NCI-H2171 (cell line): ENCODE measurements at places on chromosomes 5 and 9.

GRCh38 chr5:151555760-151556576 is 35.2 kb downstream of the FAT2 start:
- DNase-seq: no peak

GRCh38 chr9:117156144-117156688 is 258.6 kb downstream of the ASTN2 start:
- peak; percentile 18 for DNase-seq

GRCh38 chr9:8268216-8268878 is 468.8 kb upstream of the DMAC1 start:
- no peak for DNase-seq

GRCh38 chr5:72488756-72489155 is 18.5 kb downstream of the ZNF366 start:
- DNase-seq: no peak

GRCh38 chr5:88677376-88677895 is 205.5 kb downstream of the MEF2C start:
- no peak for DNase-seq

GRCh38 chr5:122494109-122494508 is 182.1 kb downstream of the SNCAIP start:
- DNase-seq: no peak

GRCh38 chr5:142303565-142303964 is 21.3 kb downstream of the SPRY4 start:
- DNase-seq: no peak

GRCh38 chr5:34582371-34582770 is 73.8 kb upstream of the RAI14 start:
- no peak for DNase-seq

DNA sequence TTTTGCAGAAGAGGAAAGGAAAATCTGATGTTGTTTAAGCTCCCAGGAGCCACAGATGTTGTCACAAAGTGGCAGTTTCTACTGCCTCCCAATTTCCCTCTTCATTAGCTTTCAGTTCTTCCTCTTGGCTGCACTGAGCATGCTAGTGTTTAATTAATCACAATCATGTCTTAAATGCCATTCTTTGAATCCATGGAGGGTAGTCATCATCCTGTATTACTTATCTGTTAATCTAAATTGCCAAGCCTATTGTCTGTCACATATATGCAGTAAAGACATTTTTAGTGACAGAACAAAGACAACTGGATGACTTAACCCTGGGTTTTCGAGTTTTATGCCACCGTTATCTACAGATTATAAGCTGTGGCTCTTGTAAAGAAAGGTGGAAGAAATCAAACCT is 14.7 kb downstream of the KLHL9 start:
- DNase-seq: no peak

GRCh38 chr5:66694036-66694435 is 97.8 kb downstream of the MAST4 start:
- DNase-seq: no peak

DNA sequence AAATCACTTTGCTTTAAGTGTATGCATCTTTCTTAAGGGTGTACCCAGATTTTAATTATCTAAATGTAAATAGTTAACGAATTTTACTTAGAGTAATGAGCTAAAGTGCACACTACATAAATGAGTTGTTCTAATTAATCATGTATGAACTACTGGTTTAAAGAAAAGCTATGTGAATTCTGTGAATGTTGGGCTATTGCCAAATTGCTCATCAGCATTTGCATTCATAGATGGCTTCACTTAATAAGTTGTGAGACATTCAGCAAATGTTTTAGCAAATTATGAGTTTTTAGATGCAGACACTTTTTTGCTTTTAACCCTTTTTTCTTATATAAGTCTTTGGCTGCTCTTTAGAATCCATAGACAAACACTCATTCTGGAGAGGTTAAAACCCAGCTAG is 175.7 kb downstream of the PBX3 start:
- no peak for DNase-seq
